Naive thymus-derived CD8-positive, alpha-beta T cell (primary cell): ENCODE measurements at places on chromosomes 11 and 22. TPM values are rescaled to one million over a fixed set of nuclear protein-coding genes. Genes with fewer than 3 reads are reported as not detected.

DNA sequence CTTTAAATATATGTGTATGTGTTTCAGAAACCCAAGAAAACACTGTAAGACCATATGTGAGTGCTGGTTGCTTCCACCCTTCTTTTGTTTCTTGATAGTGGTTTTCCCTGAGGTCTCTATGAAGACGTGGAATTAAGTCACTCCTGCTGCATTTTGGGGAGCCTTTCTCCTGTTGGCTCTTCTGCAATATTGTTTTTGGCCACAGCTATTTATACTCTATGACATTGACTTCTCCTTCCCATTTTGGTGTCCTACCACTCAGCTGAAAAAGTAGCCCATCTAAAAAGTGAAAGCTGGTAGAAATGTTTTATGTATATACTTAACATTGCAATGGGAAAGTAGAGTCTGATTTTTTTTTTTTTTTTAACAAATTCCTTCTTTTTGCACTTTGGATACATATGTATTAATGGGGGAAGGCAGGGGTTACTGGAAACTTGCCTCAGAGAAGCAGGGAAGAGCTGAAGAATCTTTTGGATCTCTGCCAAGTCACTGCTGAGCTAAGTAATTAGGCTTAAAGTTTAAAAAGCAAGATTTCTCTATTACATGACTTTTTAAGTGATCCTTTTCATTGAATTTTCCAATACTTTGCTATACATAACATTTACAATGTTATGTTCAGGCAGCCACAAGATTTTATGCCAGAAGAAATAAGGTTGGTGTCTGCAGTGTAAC, 1.8 kb downstream of the TTC17 start:
- H3K4me3 ChIP-seq, result peak overlapping the region; percentile 98
- peaks cover 24% of the 10 kb centered on the region for H3K4me1 ChIP-seq
- peaks cover 13% of the 10 kb centered on the region for H3K36me3 ChIP-seq
- peak overlapping the region; percentile 97 for H3K27ac ChIP-seq
- H3K27me3 ChIP-seq, result no peaks in the 10 kb centered on the region
- DNase-seq, result no peak

- no peak overlapping the region for H3K4me3 ChIP-seq
- no peaks in the 10 kb centered on the region for H3K27me3 ChIP-seq
- no peak for DNase-seq
Measured at GRCh38 chr11:118645066-118645715, 34.3 kb downstream of the TREH start.

- H3K36me3 ChIP-seq, result no peaks in the 10 kb centered on the region
- H3K27ac ChIP-seq, result no peak overlapping the region
- H3K27me3 ChIP-seq, result no peaks in the 10 kb centered on the region
- no peak for DNase-seq
Measured at GRCh38 chr11:78403781-78404180, 13.8 kb downstream of the GAB2 start.

GRCh38 chr11:115501893-115502589, 2.2 kb downstream of the CADM1 start:
- H3K4me3 ChIP-seq, result no peak overlapping the region
- H3K4me1 ChIP-seq, result peaks cover 16% of the 10 kb centered on the region
- no peak overlapping the region for H3K27ac ChIP-seq
- peaks cover 30% of the 10 kb centered on the region for H3K27me3 ChIP-seq
- no peaks in the 10 kb centered on the region for H3K36me3 ChIP-seq

TRIM66 gene
- polyA plus RNA-seq, result 0.14 TPM

- H3K27me3 ChIP-seq, result peaks cover 8% of the 10 kb centered on the region
- peak overlapping the region; percentile 87 for H3K27ac ChIP-seq
- no peaks in the 10 kb centered on the region for H3K36me3 ChIP-seq
- peak; percentile 77 for DNase-seq
Measured at GRCh38 chr11:67373648-67374570, 511 bp upstream of the CLCF1 start.

SLC22A9 gene
- polyA plus RNA-seq, result not detected

LINC01488 gene
- polyA plus RNA-seq, result not detected

PMM1 gene
- 29.9 TPM for polyA plus RNA-seq
